Progenitor cell of endocrine pancreas (in vitro differentiated cells): ENCODE measurements at places on chromosomes 4 and X. TPM values are rescaled to one million over a fixed set of nuclear protein-coding genes. Genes with fewer than 3 reads are reported as not detected.

DNA sequence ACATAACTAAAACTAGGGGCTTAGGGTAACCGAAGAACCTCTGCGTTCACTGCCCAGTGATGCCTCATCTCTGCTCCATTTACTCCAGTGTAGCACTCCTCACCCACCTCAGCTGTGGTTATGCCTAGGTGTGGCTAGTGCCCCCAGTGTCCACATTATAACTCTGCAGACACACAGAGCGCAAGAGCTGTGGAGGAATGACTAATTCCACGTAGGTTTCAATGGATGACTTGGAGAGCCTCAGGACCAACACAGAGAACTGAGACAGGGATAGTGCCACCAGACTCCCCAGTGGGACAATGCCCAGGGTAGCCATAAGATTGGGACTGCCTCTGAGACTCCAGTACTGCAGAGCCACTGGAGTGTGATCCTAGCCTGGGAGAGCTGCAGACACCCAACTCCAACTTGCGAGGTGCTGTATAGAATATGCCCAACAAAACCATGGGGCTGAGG lies 542.4 kb upstream of the DIPK2B start:
- H3K27me3 ChIP-seq = no peaks in the 10 kb centered on the region
- H3K4me3 ChIP-seq = no peak overlapping the region

- no peak overlapping the region for H3K27ac ChIP-seq
- no peaks in the 10 kb centered on the region for H3K4me1 ChIP-seq
Observed at GRCh38 chr4:5780831-5781480, 70.0 kb downstream of the EVC start.

ARMCX4 gene
- 19.7 and 21.9 TPM in 2 replicates for total RNA-seq

- peaks cover 5% of the 10 kb centered on the region for H3K4me1 ChIP-seq
- H3K27me3 ChIP-seq = no peaks in the 10 kb centered on the region
- H3K27ac ChIP-seq = peak overlapping the region; percentile 36
- H3K4me3 ChIP-seq = no peak overlapping the region
- DNase-seq = no peak
- H3K36me3 ChIP-seq = no peaks in the 10 kb centered on the region
Observed at GRCh38 chr4:174260099-174260498, 23.4 kb downstream of the FBXO8 start.

POU3F4 gene
- 0.53 and 0.67 TPM in 2 replicates for total RNA-seq

- no peak overlapping the region for H3K4me3 ChIP-seq
- peaks cover 2% of the 10 kb centered on the region for H3K4me1 ChIP-seq
- no peak for DNase-seq
- no peaks in the 10 kb centered on the region for H3K27me3 ChIP-seq
- peaks cover 10% of the 10 kb centered on the region for H3K36me3 ChIP-seq
Observed at GRCh38 chr4:8385106-8385505, 55.4 kb downstream of the ACOX3 start.

TMSB15A gene
- 113 and 124 TPM in 2 replicates for total RNA-seq

HGFAC gene
- 6.7 and 7.5 TPM in 2 replicates for total RNA-seq

DNA sequence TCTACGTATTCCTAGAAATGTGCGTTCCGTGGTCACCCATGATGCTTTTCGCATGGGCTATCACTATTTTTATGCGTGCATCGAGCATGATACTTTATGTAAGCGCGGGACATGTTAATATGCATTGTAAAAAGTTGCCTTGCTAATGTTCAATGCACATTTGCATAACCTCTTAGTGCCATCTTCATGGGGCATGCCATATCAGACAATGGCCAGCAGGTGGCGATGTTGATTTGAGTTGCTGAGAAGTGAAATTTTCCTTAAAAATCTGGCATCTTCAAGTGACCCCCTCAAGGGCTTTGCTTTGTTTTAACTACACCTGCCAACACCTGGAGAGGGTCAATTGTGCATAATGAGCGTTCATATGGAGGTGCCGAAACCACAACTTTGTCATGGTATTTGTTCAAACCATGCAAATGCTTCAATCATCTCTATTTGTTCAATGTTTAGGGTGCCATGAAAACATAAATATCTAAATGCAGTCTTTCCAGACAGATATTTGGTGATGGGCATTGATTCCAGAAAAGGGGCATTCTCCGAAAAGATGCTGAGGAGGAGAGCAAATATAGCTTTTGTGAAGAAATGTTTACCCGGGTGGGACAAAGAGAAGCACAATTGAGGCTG lies 833.9 kb upstream of the PRKX start:
- H3K36me3 ChIP-seq = no peaks in the 10 kb centered on the region
- peaks cover 6% of the 10 kb centered on the region for H3K4me1 ChIP-seq
- H3K4me3 ChIP-seq = no peak overlapping the region
- peaks cover 4% of the 10 kb centered on the region for H3K27me3 ChIP-seq

ZNF157 gene
- 2.0 TPM in 2 replicates for total RNA-seq

DNA sequence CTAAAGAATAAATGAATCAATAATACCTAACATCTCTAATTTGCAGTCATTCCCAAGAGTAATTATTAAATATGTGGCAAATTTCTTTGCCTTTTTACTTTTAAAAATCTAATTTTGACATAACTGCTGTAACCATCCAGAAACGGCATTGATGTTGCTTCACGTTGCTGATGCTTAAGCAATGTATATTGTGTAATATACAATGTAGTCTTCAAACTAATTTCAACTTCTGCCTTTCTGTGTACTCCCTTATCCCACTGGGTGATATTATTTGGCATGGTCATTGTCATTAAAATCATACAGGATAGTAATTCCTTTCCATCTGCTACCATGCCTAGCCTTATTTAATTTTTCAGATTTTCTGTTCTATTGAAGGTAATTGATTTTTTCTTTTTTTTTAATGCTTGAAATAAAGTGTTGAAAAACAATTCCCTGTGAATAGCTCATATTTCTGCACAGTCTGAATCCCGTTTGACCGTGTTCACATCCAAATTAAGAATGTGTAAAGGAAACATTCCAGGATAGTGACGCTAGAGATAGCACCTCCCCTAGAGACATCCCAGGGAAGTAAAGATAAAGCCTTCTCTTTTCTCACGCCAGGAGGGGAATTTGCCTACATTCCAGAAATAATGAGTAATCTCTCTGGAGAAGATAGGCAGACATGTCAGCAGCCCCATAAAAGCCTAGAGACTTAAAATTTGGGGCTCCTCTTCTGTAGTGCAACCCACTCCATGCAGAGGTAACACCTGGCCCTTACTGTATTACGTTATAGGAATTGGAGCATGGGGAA lies 8.6 kb downstream of the FAM200B start:
- peak overlapping the region; percentile 5 for H3K27ac ChIP-seq
- no peaks in the 10 kb centered on the region for H3K27me3 ChIP-seq
- peaks cover 5% of the 10 kb centered on the region for H3K4me1 ChIP-seq
- DNase-seq = no peak
- H3K36me3 ChIP-seq = peaks cover 20% of the 10 kb centered on the region

- no peaks in the 10 kb centered on the region for H3K27me3 ChIP-seq
- H3K27ac ChIP-seq = peak overlapping the region; percentile 9
- peaks cover 14% of the 10 kb centered on the region for H3K36me3 ChIP-seq
- H3K4me3 ChIP-seq = no peak overlapping the region
Observed at GRCh38 chr4:2930135-2930757, 33.0 kb downstream of the NOP14 start.

GRCh38 chrX:149010853-149011224 lies 494.3 kb downstream of the IDS start:
- no peak overlapping the region for H3K4me3 ChIP-seq
- no peaks in the 10 kb centered on the region for H3K36me3 ChIP-seq
- H3K27ac ChIP-seq = no peak overlapping the region
- H3K27me3 ChIP-seq = no peaks in the 10 kb centered on the region
- no peak for DNase-seq

ODAPH gene
- not detected in 2 replicates for total RNA-seq

- H3K4me3 ChIP-seq = no peak overlapping the region
- DNase-seq = no peak
- H3K27me3 ChIP-seq = no peaks in the 10 kb centered on the region
- peak overlapping the region; percentile 59 for H3K27ac ChIP-seq
Observed at GRCh38 chr4:86818841-86819240, 30.3 kb downstream of the SLC10A6 start.

MBNL3 gene
- total RNA-seq = 8.2 and 9.7 TPM in 2 replicates

DNA sequence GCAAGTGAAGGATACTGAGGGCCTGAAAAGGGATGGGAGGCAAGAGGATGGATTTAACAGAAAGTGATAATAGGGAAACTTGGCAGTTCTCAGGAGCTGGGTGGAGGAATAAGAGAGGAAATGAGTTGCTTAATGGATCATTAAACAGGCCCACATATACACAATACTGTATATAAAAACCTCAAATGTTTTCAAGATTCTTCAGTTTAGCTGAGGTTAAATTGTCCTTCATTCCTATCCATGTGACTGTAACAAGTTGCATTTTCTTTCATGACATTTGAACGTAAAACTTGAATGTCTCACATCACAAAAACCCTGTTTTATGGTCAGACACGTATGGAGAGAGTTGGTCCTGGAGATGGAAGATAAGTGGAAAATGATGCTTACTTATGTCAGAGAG lies 76.5 kb upstream of the PLAC8 start:
- H3K27me3 ChIP-seq = no peaks in the 10 kb centered on the region
- H3K4me1 ChIP-seq = peaks cover 6% of the 10 kb centered on the region
- H3K27ac ChIP-seq = no peak overlapping the region
- no peak overlapping the region for H3K4me3 ChIP-seq
- no peaks in the 10 kb centered on the region for H3K36me3 ChIP-seq

- no peak for DNase-seq
- H3K4me3 ChIP-seq = no peak overlapping the region
- H3K27me3 ChIP-seq = no peaks in the 10 kb centered on the region
- no peaks in the 10 kb centered on the region for H3K4me1 ChIP-seq
Observed at GRCh38 chrX:41599507-41599906, 89.3 kb upstream of the GPR34 start.

SMIM10L2A gene
- 9.0 and 9.5 TPM in 2 replicates for total RNA-seq
